NCI-H2081 treated with DMSO at 0.1 percent for 48 hours (cell line): ENCODE measurements at places on chromosomes 2 and 18.

DNA sequence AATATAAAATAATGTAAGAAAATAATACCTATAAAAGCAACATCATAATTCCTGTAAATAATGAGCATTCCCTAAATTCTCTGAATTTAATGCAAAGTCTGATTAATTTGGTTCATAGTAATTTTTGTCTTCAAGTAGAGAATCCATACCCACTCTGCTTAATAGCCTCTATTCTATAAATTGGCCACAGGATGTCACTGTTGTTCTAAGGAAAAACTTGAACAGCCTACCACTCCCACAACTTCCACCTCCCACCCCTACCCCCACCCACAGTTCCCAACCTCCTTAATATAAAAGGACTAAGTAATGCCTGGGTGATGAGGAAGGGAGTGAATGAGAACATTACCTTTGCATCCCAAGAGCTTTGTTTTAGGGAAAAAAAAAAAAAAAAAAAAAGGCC lies 27.2 kb upstream of the BBS5 start:
- DNase-seq: peak; percentile 4

DNA sequence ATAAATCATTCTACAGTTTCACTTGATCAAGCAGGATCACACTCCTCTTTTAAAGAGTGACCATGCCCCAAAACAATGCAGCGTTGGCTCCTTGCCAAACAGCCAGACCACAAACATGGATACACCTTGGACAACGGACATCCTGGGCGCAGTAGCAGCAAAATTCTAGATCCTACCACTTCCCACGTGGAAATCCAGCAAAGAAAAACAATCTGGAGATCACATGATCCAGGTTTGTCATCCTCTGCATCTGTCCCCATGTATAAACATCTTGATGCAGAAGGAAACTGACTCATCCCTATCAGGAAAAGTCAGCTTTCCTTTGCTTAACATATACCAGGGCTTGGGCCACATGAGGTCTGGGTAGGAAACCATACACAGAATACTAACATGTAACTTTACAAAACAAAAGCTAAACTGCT lies 53.1 kb downstream of the ZNF521 start:
- no peak for DNase-seq

DNA sequence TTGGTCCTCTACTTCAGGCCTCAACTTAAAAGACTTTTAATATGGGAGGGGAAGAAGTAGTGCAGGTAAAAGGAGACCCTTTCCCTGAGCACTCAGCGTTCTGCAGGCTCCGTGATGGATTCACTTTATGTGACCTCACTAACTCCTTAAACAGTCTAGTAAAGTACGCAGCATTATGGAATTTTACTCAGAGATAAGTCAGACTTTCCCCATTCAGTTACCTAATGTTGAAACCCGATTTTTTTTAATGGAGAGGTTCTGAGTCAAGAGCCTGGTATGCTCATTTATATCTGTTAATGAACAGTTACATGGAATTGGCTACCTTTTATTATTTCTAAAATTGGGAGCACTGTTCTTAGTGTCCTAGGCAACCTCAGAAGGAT lies 34.1 kb downstream of the RASGRP3 start:
- DNase-seq: no peak

GRCh38 chr2:184581391-184581790 lies 16.9 kb upstream of the ZNF804A start:
- DNase-seq: no peak

GRCh38 chr2:608297-608696 lies 68.9 kb downstream of the TMEM18 start:
- no peak for DNase-seq

- DNase-seq: no peak
Observed at GRCh38 chr2:240247868-240248720, 107.6 kb upstream of the OTOS start.

DNA sequence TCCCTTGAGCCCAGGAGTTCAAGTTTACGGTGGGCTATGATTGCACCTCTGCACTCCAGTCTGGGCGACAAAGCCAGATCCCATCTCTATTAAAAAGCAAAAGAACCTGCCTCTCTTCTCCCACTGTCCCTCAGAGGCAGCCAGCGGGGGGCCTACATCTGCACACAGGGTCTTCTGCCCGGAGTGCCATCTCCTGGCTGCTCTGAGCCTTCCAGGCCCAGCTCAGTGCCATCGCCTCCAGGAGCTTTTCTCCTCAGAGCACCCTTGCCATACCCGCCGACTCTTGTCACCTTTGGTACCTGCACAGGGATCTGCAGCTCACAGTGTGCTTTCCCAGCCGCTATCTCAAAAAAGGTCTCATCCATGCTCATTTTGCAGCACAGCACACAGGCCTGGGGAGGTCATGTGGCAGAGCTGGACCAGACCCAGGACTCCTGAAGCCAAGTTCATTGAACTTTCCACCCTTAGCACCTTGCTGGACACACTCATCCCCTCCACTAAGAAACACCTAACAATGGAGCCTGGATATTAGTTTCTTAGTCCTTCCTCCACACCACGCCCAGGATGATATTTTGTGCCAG lies 186.3 kb downstream of the HAUS1 start:
- DNase-seq: no peak

- no peak for DNase-seq
Observed at GRCh38 chr2:149702571-149702970, 115.0 kb upstream of the MMADHC start.

- DNase-seq: no peak
Observed at GRCh38 chr2:95401480-95401879, 1.0 kb upstream of the FAHD2A start.

- DNase-seq: no peak
Observed at GRCh38 chr18:79522451-79523205, 126.9 kb downstream of the NFATC1 start.

DNA sequence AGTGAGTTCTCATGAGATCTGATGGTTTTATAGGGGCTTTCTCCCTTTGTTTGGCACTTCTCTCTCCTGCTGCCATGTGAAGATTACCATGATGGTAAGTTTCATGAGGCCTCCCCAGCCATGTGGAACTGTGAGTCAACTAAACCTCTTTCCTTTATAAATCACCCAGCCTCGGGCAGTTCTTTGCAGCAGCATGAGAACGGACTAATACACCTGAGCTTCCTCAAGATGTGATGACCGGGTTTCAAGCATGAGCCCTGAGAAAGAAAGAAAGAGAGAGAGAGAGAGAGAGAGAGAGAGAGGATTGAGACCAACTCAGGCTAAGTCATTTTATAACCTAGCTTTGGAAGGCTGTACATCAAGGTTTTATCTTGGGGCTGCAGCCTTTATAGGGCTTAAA lies 167.7 kb upstream of the SERPINE2 start:
- DNase-seq: no peak

DNA sequence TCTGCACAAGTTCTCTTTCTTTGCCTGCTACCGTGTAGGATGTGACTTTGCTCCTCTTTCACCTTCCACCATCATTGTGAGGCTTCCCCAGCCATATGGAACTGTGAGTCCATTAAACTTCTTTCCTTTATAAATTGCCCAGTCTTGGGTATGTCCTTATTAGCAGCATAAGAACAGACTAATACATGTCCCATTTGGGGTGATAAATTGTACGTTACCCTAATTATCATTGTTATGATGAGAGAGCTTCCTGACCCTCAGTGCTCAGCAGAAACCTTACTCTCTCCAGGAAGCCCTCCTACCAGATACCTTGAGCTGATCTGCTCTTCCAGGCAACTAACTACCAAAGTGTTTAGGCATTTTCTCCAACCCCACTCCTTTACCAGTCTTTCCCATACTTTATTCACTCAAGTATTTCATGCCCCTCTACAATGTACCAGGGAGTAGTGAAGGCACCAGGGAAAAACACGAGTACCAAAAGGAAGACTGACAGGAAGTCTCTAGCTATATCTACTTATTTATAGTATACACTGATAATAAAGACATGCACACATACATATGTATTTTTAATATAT lies 196.2 kb downstream of the MYCN start:
- no peak for DNase-seq

- DNase-seq: peak; percentile 11
Observed at GRCh38 chr18:72544092-72544886, at the start of gene CBLN2. Gene CBLN2 (minus strand): TSS chr18:72544342. CDS start chr18:72542160, 2,182 bp downstream.

DNA sequence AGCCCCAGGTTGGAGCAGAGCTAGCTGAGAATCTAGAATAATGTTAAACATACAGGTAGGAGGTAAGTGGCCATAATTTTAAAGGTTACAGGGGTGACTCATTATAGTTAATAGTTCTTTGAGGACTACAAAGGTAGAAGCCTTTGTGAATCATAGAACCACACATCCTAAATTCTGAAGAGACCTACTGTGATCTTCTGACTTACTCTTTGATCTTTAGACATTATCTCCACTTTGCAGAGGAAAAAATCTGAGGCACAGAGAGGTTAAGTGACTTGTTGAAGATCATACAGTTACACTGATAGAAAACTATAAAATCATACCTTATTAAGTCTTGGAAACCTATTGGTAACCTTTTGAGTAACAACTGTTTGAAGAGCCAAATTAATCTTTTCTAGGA lies 1051.3 kb upstream of the NRXN1 start:
- no peak for DNase-seq

GRCh38 chr2:18475884-18476283 lies 84.6 kb downstream of the RDH14 start:
- no peak for DNase-seq

DNA sequence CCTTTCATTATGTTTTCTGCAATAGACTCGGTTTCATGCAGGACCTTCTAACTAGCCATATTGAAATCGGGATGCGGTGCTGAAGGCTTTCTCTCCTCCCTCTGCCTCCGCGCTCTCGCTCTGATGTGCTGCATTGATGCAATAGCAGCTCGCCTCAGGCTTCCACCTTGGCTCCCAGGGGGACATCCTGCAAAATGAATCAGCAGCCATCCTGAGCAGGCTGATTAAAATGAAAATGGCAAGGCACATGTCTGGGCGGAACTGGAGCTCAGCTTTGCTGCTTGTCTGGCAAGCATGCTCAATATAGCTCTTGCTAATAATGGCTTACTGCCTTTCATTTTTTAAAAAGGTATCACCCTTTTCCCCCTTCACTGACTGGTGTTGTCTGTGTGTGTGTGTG lies 806 bp upstream of the MYT1L start:
- peak; percentile 88 for DNase-seq

DNA sequence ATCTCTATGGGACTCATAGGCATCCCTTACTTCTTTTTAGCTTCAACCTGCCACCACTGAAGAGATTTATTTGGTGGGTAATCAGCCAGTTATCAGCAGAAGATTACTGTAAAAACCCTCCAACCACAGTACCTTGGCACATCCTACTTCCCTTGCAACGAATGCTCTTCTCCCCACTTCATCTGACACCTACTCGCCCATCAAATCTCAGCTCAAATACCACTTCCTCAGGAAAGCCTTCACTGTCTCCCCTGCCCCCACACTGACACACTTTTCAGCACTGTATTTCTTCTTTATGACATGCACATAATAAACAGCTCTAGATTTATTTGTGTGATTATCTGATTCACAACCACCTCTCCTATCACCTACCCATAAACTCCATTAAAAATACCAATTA lies 3.1 kb downstream of the KDSR start:
- no peak for DNase-seq

GRCh38 chr2:189849550-189849949 lies 65.3 kb downstream of the PMS1 start:
- no peak for DNase-seq

DNA sequence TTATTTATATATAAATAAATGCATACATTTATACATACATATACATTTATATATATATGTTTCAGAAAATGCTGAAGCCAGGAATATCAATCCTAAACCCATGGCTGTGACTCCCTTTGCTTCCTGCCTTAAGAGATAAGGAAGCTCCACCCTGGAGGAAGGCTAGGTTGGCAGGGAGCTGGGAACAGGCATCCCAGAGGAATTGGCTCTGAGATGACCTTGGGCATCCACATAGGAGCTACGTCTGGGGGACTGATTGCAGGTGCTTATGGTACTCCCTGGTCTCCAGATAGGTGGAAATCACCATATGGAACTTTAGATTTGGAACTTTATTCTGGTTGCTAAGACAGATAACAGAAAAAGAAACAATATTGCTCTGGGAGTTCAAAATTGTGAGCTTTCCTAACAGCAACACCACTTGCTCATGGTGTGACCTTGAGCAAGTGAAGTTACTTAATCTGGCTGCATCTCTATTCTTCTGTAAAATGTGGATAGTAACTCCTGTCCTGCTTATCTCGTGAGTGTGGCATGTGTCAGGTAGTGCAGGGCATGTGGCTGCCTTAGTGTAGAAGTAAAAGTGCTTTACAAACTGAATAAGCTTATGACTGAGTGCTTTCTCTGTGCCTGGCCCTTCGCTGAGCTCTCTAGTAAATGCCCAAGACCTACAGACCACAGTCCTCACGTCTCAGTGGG lies 341.0 kb downstream of the MEIS1 start:
- DNase-seq: no peak
